ENCODE measurements at places on chromosomes 16 and 17. TPM values are rescaled to one million over a fixed set of nuclear protein-coding genes. Genes with fewer than 3 reads are reported as not detected.

DNA sequence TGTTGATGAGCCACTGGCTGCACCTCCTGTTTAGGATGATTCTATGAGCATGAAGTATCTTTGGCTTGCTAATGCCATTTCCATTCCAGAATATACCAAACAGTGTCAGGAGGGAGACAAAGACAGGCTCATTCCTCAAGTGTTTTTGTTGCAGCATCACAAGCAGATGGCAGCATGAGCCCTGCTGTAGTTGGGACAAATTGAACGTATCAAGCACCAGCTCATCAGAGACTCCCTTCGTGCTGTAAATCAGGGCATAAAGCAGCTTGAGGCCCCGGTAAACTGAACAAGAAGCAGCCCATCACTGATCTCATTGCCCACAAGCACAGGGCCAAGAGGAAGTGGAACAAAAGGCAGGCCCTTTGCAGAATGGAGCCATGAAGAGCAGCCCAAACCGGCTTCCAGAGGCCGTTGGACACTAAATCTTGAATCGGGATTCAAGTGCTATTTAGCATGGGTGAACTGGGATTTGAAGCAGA lies 45.9 kb upstream of the HS3ST3A1 start:
- no peaks in the 10 kb centered on the region for H3K27me3 ChIP-seq
- no peak overlapping the region for H3K4me3 ChIP-seq
- no peaks in the 10 kb centered on the region for H3K36me3 ChIP-seq

FSCN2 gene
- not detected for total RNA-seq

DNA sequence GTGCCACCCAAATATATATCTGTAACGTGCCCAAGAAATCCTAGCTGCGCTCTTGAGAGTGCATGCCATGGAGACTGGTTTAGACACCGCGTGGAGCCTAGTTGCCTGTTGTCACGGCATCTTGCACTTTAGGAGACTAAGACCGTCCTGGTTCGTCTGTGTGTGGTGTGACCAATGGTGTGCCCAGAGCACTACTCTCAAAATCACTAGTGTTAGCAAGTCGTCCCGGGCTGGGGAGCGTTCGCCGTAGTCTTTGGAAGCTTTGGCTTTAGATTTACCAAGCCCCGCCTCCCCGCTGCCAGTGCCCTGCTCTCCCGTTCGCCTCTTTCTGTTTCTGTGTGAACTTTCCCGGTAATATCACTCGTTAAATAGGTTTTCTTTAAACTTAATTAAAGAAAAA lies 27.0 kb downstream of the CLUH start:
- DNase-seq, result no peak
- no peaks in the 10 kb centered on the region for H3K4me1 ChIP-seq
- H3K27me3 ChIP-seq, result no peaks in the 10 kb centered on the region
- H3K27ac ChIP-seq, result no peak overlapping the region

GRCh38 chr17:80796430-80796861 lies 195.2 kb upstream of the CHMP6 start:
- H3K36me3 ChIP-seq, result no peaks in the 10 kb centered on the region
- no peak overlapping the region for H3K27ac ChIP-seq
- H3K4me1 ChIP-seq, result no peaks in the 10 kb centered on the region
- DNase-seq, result no peak
- no peaks in the 10 kb centered on the region for H3K27me3 ChIP-seq

GRCh38 chr17:11598274-11599221 lies at the start of gene DNAH9:
Gene DNAH9 (plus strand): TSS chr17:11598470. CDS start chr17:11598499, 29 bp downstream.
- no peaks in the 10 kb centered on the region for H3K36me3 ChIP-seq
- H3K27ac ChIP-seq, result peak within 1 kb of the TSS; percentile 85
- H3K4me1 ChIP-seq, result no peaks in the 10 kb centered on the region
- H3K4me3 ChIP-seq, result peak within 1 kb of the TSS; percentile 75
- DNase-seq, result peak; percentile 98

- H3K4me1 ChIP-seq, result no peaks in the 10 kb centered on the region
- no peaks in the 10 kb centered on the region for H3K27me3 ChIP-seq
Measured at GRCh38 chr16:4018391-4018790, 97.9 kb downstream of the ADCY9 start.

- H3K27ac ChIP-seq, result peak overlapping the region; percentile 98
- peak overlapping the region; percentile 87 for H3K4me3 ChIP-seq
- DNase-seq, result no peak
- no peaks in the 10 kb centered on the region for H3K27me3 ChIP-seq
- H3K36me3 ChIP-seq, result no peaks in the 10 kb centered on the region
Measured at GRCh38 chr17:44187131-44187899, 543 bp downstream of the TMUB2 start.

GRCh38 chr17:55605705-55606487 lies 94.6 kb upstream of the SMIM36 start:
- no peaks in the 10 kb centered on the region for H3K4me1 ChIP-seq
- H3K27ac ChIP-seq, result peak overlapping the region; percentile 50

GRCh38 chr17:71919186-71919585 lies 201.6 kb upstream of the SOX9 start:
- H3K4me3 ChIP-seq, result no peak overlapping the region
- H3K36me3 ChIP-seq, result no peaks in the 10 kb centered on the region
- DNase-seq, result no peak
- H3K4me1 ChIP-seq, result no peaks in the 10 kb centered on the region

MTHFSD gene
- 2.9 TPM for total RNA-seq

DNA sequence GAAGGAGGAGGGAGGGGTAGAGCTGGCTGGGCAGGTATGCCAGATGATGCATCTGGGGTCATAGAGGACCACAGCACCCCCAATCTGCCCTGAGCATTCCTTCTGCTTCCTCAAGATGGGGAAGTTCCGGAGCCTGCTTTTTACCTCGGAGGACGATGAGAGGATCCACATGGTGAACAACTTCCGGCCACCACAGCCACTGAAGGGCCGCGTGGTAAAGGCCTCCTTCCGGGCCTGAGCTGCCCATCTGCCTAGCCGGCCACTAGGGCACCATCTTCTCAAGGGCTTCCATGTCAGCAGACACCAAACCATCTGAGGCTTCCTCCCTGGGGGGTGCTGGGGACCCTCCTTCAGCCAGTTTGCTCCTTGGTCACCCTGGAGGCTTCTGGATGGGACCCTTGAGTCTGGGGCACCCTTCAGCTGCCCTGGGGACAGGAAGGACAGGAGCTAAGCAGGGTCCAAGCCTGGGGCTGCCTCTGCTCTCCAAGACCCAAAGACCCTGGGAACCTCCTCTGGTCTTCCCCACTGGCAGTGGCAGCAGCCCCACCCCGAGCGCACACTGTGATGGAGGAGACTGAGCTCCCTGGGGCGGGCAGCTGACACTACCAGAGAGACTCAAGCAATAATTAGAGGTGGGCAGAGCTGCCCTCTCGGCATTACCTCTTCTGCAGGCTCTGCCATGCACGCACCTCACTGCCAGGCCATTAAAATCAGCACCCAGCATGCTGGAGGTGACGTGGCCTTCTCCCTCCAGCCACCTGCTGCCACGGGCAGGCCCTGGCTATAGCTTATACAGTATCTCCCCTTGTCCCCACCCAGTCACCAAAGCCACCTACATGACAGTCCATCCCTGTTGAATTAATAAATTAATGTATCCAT lies 9.3 kb downstream of the CA7 start:
- no peaks in the 10 kb centered on the region for H3K36me3 ChIP-seq
- no peak for DNase-seq
- no peak overlapping the region for H3K27ac ChIP-seq
- no peaks in the 10 kb centered on the region for H3K27me3 ChIP-seq
- H3K4me3 ChIP-seq, result no peak overlapping the region
- no peaks in the 10 kb centered on the region for H3K4me1 ChIP-seq

CDH3 gene
- total RNA-seq, result 5.1 TPM

GRCh38 chr17:72421128-72422092 lies 300.6 kb downstream of the SOX9 start:
- H3K27ac ChIP-seq, result no peak overlapping the region
- no peak overlapping the region for H3K4me3 ChIP-seq
- no peak for DNase-seq
- H3K27me3 ChIP-seq, result no peaks in the 10 kb centered on the region
- no peaks in the 10 kb centered on the region for H3K36me3 ChIP-seq

GRCh38 chr16:23840310-23840709 lies 4.5 kb downstream of the PRKCB start:
- no peaks in the 10 kb centered on the region for H3K4me1 ChIP-seq
- no peak overlapping the region for H3K27ac ChIP-seq
- no peaks in the 10 kb centered on the region for H3K27me3 ChIP-seq
- H3K36me3 ChIP-seq, result no peaks in the 10 kb centered on the region
- DNase-seq, result no peak

- H3K4me1 ChIP-seq, result peaks cover 17% of the 10 kb centered on the region
- peak overlapping the region; percentile 87 for H3K27ac ChIP-seq
- H3K27me3 ChIP-seq, result no peaks in the 10 kb centered on the region
- H3K36me3 ChIP-seq, result no peaks in the 10 kb centered on the region
- H3K4me3 ChIP-seq, result peak overlapping the region; percentile 83
Measured at GRCh38 chr17:7932483-7932891, 481 bp downstream of the CNTROB start.

DNA sequence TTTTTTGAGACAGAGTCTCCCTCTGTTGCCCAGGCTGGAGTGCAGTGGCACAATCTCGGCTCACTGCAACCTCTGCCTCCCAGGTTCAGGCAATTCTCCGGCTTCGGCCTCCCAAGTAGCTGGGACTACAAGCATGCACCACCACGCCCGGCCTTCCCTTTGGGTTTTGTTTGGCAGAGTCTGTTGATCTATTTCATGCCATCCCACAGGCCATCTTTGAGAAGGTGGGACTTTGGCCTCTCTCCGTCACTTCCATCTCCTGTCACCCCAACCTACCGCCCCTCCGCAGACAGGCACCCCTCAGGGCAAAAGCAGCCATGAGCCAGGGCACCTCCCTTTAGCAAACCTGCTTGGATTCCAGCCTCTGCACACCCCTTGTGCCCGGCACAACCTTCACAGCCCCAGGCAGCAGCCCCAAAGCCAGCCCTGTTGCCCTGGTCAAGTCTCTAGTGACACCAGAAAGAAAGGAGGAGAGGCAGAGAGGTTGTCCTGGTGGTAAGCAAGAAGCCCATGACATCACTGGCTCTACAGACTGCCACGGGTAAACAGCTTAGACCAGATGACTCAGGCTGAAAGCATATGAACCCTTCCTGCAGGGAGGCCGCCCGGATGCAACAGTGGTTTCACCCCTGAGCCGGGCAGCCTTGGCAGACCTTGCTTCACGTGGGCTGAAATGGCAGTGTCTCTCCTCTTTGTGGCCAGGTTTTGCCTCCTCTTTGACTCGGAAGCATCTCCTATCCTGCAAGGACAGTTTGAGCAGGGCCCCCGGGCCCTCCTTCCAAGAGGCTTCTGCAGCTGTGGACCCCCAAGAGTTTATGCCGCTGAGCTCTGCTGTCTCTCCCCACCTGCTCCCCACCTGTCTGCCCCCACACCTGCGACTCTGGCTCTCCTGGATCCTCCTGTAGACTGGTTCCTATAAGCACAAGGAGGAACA lies 8.1 kb upstream of the TIMP2 start:
- peak; percentile 83 for DNase-seq
- H3K4me1 ChIP-seq, result peaks cover 17% of the 10 kb centered on the region
- peak overlapping the region; percentile 2 for H3K4me3 ChIP-seq

WFIKKN1 gene
- 1.4 TPM for total RNA-seq

GRCh38 chr17:68455901-68456338 lies 1.4 kb downstream of the WIPI1 start:
- H3K36me3 ChIP-seq, result no peaks in the 10 kb centered on the region
- DNase-seq, result peak; percentile 53
- H3K4me3 ChIP-seq, result peak overlapping the region; percentile 64
- H3K27ac ChIP-seq, result peak overlapping the region; percentile 97
- H3K4me1 ChIP-seq, result no peaks in the 10 kb centered on the region

KRT23 gene
- total RNA-seq, result 0.79 TPM

GRCh38 chr17:67492251-67492740 lies 115.2 kb downstream of the PITPNC1 start:
- no peak for DNase-seq
- peak overlapping the region; percentile 50 for H3K27ac ChIP-seq
- H3K36me3 ChIP-seq, result no peaks in the 10 kb centered on the region
- no peaks in the 10 kb centered on the region for H3K4me1 ChIP-seq
- no peak overlapping the region for H3K4me3 ChIP-seq
- H3K27me3 ChIP-seq, result no peaks in the 10 kb centered on the region

ACAP1 gene
- total RNA-seq, result 1.8 TPM

GRAPL gene
- total RNA-seq, result 8.5 TPM

SPN gene
- not detected for total RNA-seq

C16orf86 gene
- 5.3 TPM for total RNA-seq

GRCh38 chr17:5286846-5287245 lies 4.8 kb downstream of the RABEP1 start:
- no peak overlapping the region for H3K27ac ChIP-seq
- peaks cover 6% of the 10 kb centered on the region for H3K4me1 ChIP-seq
- no peak for DNase-seq

KRTAP3-1 gene
- not detected for total RNA-seq

DNA sequence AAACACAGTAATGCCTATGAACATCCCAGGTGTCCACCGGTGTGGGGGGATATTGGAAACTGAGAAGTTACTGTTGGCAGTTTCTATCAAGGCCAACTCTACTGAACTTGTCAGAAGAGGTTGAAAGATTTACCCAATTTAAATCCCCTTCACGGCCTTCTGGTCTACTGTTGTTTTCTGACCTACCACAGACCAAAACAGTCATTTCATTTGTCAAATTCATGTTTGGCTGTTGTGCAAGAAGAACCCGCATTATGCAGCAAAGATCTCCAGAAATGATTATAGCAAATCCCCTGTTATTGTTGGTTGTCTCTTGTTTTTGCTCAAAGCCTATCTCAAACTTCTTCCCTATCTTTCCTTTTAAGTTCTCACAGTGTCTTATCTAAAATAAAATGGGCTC lies 73.1 kb upstream of the MAF start:
- H3K27ac ChIP-seq, result no peak overlapping the region
- H3K27me3 ChIP-seq, result no peaks in the 10 kb centered on the region
- no peak for DNase-seq
- no peak overlapping the region for H3K4me3 ChIP-seq
- no peaks in the 10 kb centered on the region for H3K4me1 ChIP-seq
- H3K36me3 ChIP-seq, result no peaks in the 10 kb centered on the region
